ENCODE measurements at places on chromosomes 7 and 10.

- DNase-seq: no peak
Observed at GRCh38 chr7:77537136-77537777, at the start of gene PTPN12. PTPN12 (plus strand) TSS chr7:77537295; CDS start chr7:77537547, 252 bp downstream.

DNA sequence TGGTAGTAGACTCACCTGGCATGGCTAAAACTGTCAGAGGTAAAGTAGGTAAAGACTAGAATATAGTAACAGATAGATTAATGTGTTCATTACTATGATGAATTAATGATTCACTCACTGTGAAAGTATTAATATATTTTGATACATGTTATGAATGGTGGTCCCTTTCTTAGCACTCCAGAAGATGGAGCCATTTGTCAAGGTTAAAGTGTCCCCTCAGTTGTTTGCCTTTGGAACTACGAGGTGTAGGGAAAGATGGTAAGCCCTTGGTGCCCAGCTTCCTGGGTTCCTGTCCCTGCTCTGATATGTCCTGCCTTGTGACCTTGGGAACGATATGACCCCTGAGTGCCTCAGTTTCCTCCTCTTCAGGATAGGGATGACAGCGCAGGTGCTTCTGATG lies 49.4 kb downstream of the HTRA1 start:
- DNase-seq: no peak

DNA sequence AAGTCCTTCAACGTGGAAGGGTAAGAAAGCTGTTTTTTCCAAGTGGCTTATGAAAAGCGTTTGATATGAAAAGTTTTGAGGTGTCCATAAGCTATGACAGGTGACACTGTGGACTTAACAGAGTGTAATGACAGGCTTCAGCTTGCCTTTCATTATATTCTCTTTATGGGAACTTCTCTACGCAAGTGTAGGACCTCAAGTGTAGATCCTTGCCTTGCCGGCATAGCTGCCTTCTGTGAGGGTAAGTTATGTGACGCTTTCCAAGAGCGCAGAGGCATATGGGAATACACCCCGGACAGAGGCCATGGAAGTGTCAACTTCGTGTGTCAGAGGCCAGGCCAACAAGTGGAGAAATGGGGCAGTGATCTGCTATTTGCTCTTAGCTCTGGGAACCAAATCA lies 91.9 kb downstream of the GALNT11 start:
- DNase-seq: no peak

DNA sequence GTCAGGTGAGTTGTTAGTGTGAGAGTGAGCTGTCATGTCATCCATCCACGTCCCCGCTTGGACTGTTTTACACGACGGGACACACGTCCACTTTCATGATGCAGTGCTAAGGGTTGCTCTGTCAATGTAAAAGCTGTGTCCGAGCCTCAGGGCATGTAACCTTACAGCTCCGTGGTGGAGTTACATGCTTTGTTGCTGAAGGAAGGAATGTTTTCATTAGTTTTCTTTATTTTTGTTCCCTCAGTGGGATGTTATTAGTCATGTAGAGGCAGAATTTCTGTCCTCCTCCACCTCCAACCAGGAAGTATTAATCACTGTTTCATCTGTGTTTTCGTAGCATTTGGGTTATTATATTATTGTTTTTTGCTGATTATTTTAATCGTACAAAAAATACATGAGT lies 88.6 kb downstream of the NRG3 start:
- DNase-seq: no peak

Measured in stimulated activated CD8-positive, alpha-beta memory T cell treated with anti-CD3 and anti-CD28 coated beads, Interleukin-2, amount 100 ng/mL, for 1 hour (primary cell).